ENCODE measurements at places on chromosomes 11 and 22.

DNA sequence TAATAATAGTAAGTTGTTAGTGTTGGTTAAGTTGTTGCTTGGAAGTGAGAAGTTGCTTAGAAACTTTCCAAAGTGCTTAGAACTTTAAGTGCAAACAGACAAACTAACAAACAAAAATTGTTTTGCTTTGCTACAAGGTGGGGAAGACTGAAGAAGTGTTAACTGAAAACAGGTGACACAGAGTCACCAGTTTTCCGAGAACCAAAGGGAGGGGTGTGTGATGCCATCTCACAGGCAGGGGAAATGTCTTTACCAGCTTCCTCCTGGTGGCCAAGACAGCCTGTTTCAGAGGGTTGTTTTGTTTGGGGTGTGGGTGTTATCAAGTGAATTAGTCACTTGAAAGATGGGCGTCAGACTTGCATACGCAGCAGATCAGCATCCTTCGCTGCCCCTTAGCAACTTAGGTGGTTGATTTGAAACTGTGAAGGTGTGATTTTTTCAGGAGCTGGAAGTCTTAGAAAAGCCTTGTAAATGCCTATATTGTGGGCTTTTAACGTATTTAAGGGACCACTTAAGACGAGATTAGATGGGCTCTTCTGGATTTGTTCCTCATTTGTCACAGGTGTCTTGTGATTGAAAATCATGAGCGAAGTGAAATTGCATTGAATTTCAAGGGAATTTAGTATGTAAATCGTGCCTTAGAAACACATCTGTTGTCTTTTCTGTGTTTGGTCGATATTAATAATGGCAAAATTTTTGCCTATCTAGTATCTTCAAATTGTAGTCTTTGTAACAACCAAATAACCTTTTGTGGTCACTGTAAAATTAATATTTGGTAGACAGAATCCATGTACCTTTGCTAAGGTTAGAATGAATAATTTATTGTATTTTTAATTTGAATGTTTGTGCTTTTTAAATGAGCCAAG lies 2.7 kb downstream of the NEAT1 start:
- DNase-seq: no peak

GRCh38 chr11:114202011-114202609 lies 94.1 kb upstream of the NNMT start:
- no peak for DNase-seq

DNA sequence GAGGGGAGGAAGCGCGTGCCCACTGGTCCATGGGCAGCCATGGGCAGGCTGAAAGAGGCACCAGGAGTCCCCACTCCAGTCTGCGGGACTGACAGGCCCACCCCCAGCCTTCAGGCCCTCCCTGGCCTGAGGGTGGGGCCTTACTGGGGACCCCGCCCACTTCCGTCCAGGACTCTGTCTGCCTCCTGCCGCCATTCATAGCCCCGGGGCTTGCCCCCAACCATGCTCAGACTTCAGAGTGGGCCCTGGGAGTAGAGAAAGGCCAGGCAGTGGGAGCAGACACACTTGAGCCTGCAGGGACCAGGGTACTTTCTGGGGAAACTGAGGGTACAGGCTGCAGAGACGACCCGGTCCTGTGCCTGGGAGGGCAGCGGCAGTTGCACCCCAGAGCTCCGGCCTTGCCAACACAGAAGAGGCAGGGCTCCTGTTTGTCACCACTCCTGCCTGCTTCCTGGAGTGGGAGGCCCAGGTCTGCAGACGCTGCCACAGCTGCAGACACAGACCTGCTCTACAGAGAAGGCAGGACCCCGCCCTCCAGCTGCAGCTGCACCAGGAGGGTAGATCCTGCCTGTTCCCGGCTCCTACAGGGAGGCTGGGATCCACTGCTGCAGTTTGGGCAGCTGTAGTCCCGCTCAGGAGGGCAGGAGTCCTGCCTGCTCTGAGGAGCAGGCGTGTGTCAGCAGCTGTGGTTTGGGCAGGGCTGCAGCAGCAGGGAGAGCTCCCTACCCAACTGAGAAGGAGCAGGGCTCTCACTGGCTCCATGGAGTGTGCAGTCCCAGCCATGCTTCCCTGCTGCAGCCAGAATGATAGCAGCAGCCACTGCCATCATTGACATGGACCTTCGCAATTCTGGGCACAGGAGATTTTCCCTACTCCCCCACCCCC lies 387.9 kb upstream of the ANO3 start:
- no peak for DNase-seq

- DNase-seq: no peak
These were observed 76.9 kb downstream of the DKK3 start for GRCh38 chr11:11931461-11932055.

- no peak for DNase-seq
These were observed 7.9 kb downstream of the GRAP2 start for GRCh38 chr22:39908737-39909136.

DNA sequence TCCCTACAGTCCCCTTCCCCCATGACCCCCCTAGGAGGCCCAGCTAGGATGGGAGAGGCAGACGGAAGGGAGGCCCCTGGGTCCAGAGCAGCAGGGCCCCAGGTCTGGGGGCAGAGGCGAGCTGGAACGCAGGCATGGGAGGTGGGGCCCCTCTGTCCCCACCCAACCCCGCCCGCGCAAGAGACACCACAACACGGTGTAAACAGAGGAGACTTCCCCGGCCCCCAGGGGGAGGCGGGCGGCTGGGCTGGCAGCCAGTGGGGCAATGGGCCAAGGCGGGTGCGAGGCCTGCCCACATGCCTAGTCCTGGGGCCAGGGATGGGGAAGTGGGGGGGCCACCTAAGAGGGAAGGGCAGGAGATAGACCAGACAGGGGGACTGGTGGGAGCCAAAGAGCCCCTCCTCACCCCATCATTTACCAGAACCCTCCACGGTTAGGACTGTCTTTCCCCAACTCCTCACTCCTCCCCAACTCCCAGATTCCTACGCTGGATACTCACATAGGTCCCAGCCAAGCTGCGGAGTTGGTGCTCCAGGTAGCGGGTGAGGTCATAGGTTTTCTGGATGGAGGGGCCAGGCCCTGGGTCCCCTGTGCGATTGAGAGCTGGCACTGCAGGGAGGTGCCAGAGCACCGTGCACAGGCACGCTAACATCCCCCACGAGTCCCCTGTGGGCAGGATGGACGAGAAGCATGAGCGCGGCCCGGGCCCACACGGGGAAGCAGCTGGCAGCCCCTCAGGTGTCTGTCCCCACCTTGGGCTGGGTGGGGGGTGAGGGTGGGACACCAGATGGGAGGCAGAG lies 6.2 kb downstream of the CLCF1 start:
- no peak for DNase-seq

- DNase-seq: no peak
These were observed 77.8 kb downstream of the GRIK4 start for GRCh38 chr11:120589376-120589775.

- peak; percentile 55 for DNase-seq
These were observed 25.3 kb upstream of the CBX7 start for GRCh38 chr22:39177791-39178190.

DNA sequence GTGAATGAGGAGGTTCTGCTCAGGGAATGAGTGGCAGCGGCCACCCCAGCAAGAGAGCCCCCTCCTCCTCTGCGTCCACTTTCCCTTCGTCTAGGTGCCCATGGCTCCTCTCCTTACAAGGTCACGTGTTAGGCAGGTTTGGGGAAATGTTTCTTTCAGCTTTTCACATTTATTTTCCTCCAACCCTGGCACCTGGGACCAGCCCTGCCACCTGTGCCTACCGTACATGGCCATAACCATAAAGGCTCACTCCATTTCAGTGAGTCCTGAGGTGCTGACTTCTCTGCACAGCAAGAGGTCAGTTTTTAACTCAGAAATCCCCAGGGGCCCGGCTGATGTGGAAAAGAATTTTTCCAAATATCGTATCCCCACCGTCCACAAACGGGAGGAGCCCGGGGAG lies 71.2 kb downstream of the FLI1 start:
- no peak for DNase-seq

DNA sequence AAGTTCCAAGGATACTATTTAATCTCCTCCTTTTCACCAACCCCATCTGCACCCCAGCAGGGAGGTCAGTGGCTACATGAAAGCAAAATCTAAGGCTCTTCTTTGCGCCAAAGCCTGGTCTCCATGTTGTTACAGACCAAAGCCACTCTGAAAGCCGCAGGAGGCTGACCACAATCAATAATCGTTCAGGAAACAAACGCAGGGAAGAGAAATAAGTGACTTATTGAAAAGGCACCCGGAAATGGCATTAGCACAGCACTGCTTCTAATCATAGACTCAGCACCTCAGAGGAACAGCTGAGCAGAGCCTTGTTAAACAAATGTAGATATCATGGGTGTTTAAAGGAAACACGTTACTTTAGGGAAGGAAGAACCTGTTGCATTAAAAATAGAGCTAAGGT lies 183.9 kb downstream of the KIRREL3 start:
- no peak for DNase-seq

GRCh38 chr22:20390394-20390907 lies 3.5 kb upstream of the ZNF74 start:
- DNase-seq: no peak

GRCh38 chr11:8256271-8257002 lies 7.2 kb downstream of the LMO1 start:
- peak; percentile 9 for DNase-seq

DNA sequence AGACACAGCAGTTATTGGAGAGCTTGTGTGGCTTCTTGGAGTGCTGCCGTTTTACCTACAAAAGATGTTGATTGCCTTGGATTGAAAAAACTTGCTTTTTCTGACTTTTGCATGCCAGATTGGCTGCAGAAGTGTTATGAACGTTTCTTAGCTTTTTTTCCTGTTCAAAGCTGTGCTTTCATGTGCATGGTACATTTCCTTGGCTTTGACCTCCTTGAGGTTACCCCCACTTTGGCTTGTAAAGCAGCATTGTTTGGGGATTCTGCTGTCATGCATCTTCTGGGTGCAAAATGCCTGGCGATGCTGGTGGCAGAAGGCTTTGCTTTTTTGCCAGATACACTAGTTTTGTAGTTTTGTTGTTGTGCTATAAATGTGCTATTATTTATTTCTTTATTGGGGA lies 80.0 kb downstream of the JRKL start:
- no peak for DNase-seq

GRCh38 chr11:3202305-3202704 lies 16.3 kb downstream of the MRGPRG start:
- DNase-seq: peak; percentile 20

GRCh38 chr11:117986981-117987574 lies 884 bp downstream of the IL10RA start:
- DNase-seq: no peak

GRCh38 chr11:31815711-31816467 lies 4.8 kb upstream of the PAX6 start:
- DNase-seq: no peak

DNA sequence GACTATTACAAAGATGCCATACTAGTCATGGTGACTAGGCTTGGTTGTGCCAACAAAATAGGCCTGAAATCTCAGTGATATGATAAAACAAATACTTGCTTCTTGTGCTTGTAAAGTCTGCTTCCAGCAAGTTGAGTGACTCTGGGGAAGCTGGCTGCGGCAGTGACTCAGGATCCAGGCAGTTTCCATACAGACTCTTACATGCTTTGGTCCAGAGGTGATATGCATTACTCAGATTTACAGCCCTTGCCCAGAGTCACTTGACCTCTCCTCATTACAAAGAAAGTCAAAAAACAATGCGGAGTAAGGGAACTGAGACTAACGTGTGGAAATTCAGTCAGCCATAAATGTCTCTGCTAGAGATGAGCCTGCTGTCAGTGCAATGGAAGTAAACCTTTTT lies 387.5 kb downstream of the KCNA4 start:
- DNase-seq: no peak

GRCh38 chr11:111540114-111540936 lies at the start of gene LAYN:
Gene LAYN, plus strand, starts transcription at chr11:111540720. Its CDS starts 124 bp downstream, at chr11:111540844.
- DNase-seq: peak; percentile 61

DNA sequence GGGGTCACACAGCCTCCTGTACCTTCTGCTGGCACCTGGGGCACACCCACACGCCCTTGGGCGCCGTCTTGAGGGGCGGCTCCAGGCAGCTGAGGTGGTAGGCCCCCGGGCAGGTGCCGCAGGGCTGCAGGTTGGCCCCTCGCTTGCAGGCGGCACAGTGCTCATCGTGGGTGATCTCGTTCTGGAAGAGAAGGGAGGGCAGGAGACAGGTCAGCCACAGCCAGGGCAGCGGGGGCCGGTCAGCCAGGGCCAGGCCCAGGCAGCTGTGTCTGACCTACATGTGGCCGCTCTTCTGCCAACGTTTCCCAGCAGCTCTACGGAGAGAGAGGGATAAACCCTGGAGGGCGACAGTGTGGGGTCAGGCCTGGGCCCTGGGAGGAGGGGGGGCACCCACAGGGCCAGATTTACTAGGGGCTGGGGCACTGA lies 121.9 kb downstream of the PHF21B start:
- DNase-seq: peak; percentile 19

- no peak for DNase-seq
These were observed 55.9 kb upstream of the KIRREL3 start for GRCh38 chr11:127056338-127056971.

GRCh38 chr11:95154514-95154913 lies 64.9 kb downstream of the ENDOD1 start:
- no peak for DNase-seq

DNA sequence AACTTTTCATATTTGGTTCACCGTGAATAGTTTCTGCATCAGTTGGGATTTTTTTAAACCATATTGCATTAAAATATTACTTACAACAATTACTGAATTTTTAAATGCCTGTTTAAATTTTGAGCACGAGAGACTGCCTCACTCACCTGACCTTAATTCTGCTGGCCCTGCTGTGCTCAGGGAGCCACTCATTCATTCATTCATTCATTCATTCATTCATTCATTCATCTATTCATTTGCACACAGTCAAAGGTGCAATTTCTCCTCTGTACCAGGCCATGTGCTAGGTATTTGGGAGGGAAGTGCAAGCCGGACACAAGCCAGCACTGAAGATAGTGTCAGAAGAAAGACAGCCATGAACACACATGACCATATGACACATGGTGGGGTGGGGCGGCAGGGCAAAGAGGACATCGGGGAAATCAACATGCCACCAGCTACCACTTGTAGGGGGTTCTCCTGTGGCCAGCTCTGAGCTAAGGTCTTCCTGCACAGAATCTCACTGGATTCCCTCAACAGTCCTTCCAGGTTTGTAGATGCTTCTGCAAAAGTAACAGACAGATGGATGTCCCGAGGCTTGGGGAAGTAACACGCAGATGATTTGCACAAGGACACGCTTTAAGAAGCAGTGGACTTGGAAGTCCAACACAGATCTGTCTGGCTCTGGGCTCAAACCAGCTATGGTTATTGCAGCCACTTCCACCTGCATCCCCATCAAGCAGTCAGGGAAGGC lies 568 bp upstream of the CSF2RB start:
- DNase-seq: no peak

- peak; percentile 66 for DNase-seq
These were observed 37.6 kb upstream of the RIC3 start for GRCh38 chr11:8206251-8207079.

- no peak for DNase-seq
These were observed 34.2 kb downstream of the EXPH5 start for GRCh38 chr11:108559340-108559739.
